ENCODE measurements at places on chromosomes 3 and 15.

GRCh38 chr3:41126472-41126871 is 72.8 kb upstream of the CTNNB1 start:
- no peak for DNase-seq

DNA sequence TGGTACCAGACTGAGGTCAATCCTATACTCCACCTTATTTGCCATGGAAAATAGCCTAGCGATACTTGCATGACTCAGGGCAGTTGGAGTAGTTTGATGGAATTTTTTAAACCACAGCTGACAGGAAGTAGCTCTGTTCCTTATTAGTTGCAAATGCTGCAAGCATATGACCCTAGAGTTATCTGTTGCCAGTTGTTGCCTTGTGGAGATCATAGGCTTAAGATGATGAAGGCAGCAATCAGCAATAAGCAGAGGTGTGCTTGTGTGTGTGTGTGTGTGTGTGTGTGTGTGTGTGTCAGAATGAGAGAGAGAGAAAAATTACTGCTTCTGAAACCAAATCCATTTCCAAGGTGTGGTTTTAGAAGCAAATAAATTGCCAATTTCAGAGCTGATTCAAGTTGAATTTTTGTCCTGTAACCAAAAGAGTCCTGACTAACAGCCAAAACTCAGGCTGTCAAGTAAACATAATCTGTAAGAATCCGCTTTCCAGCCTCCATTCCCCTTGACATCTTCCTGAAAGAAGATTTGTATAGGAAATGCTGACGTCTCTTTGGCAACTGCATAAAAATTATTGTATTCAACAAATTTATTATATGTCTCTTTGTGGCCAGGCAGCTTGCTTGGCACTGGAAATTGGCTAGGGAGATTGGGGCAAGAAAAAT is 141.2 kb downstream of the SERPINI1 start:
- peak; percentile 90 for DNase-seq

- DNase-seq: peak; percentile 91
These were observed 55.3 kb upstream of the CA12 start for GRCh38 chr15:63436872-63437375.

- DNase-seq: no peak
These were observed 105.7 kb downstream of the PPP2R3A start for GRCh38 chr3:136070953-136071949.

DNA sequence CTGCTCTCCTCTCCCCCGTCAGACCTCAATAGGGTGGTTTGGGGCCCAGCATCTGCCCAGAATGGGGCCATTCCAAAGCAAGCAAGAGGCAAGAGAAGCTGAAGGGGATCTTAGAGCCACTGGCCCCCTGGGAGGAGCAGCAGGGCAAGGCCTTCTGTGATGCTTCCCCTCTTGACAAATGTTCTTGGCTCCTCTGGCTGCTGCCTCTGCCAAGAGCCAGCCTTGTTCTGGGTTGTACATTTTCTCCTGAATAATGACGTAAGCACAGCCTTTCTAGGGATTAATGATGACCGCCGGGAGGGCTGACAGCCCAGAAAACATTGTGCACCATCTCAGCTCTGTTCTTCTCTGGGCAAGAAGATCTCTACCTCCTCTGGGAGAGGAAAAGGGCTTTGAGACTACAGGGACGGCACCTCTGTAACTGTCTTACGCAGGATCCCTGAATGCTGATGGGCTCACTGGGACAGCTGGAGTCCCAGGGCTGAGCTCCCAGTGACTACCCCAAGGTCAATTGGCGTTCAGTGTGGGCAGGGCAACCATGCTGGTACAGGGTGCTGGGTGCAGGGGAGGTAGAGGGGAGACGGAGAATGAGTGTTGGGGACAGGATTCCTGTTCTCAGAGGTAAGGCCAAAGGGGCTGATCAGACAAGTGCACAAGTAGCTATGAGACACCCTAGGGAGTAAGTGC is 253.3 kb downstream of the FAM43A start:
- DNase-seq: no peak

DNA sequence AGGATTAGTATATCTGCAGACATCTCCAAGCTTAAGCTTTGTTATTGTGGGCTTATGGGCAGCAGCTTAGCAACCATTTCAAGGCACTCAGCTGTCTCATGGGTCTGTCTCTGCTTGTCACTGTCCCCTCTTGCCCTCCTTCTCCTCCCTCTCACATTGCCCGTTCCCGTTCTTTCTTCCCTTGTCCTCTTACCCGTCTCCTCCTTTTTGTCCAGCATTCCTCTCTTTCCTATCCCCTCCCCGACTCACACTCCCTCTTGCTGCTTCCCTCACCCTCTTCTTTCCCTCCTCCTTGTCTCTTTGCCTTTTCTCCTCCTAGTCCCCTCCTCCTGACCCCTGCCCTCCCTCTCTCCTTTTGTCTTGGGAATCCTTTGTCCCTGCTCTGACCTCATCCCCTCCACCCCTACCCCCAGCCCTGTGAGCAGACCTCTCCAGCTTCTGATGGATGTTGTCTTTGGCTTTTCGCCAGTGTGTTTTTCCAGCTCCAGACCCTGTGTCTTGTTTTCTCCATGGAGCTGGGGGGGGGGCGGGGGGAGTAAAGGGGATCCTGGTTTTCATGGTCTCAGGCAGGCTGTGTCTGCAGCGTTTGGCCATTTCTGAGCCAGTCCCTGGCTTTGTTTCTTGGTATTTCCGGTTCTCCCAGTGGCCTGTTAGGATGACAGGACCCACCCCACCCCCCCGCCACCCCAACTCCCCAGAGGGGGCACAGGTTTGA is 47.9 kb upstream of the TRAK1 start:
- DNase-seq: peak; percentile 65

DNA sequence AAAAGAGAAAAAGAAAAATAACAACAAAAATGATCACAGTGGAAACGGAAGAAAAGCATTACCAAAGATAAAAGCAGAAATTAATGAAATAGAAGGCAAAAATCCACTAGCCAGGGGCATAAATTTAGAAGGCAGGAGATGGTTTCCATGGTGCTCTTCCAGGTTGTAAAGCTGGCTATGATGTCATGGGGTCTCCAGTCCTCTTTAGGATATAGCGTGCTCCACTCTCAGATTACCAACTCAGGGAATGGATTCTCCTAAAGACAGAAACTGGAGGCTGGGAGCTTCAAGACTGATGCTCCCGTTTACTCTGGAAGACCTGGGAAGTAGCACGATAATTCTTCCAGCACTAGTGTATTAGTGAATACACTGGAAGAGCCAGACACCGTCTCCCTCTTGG is 10.9 kb upstream of the ULK4 start:
- DNase-seq: no peak

- no peak for DNase-seq
These were observed 61.3 kb upstream of the PRR23E start for GRCh38 chr3:127131424-127132170.

- no peak for DNase-seq
These were observed 46.1 kb downstream of the NEK10 start for GRCh38 chr3:27323087-27323570.

GRCh38 chr3:123694366-123695087 is 109.7 kb upstream of the HACD2 start:
- peak; percentile 54 for DNase-seq

- no peak for DNase-seq
These were observed 374.6 kb upstream of the TBL1XR1 start for GRCh38 chr3:177571944-177572315.

DNA sequence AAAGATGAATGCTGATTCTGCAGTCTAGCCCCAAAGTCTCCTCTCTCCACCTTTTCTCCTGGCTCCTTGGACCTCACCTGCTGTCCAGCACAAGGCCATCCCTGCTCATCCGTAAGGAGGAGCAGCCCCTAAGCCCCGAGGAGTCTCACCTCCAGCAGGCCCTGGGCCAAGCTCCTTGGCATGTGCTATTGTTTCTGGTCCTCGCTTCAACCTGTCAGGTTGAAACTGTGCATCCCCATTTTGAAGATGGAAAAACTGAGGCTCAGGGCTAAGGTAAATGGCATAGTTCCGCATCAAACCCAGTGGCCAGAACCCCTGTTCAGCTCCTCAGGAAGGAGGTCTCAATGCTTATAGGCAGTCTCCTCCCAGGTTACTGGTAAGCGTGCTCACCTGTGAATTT is 26.1 kb downstream of the CHDH start:
- DNase-seq: no peak

DNA sequence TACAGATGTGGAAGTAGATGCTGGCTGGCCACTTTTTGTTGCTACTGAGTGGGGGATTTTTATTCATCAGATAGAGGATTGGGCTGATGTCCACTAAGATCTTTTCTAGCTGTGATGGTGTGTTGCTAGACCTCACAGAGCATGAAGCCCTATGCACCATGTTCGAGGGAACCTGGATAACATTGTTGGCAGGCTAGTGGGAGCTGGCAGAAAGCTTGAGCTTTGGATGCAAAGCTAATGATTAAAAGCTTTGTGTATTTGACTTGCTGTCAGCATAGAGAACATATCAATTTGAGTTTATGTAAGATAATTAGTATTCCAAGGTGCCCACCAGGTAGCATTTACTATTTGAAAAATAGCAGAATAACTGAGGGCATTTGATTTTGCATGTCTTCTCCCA is 59.1 kb downstream of the ST6GAL1 start:
- no peak for DNase-seq

DNA sequence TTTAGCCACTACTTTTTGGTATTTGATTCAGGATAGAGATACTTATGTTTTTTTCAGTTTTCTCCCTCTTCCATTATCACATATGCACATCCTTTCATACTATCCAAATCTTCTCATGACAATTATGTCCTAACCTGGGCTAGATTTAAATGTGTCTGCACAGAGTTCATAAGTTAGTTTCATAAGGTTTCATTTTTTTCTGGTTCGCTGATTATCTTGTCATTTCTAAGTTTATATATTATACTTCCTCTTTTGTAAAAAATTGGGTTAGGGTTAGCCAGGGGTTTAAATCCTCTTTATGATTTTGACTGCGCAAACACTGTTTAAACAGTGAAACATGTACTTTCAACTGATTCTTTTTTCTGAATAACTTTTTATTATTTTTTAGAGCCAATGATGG is 148.6 kb downstream of the SST start:
- no peak for DNase-seq

- DNase-seq: no peak
These were observed 80.2 kb downstream of the BOC start for GRCh38 chr3:113291572-113291971.

- no peak for DNase-seq
These were observed 37.7 kb downstream of the NCK1 start for GRCh38 chr3:136899622-136900158.

DNA sequence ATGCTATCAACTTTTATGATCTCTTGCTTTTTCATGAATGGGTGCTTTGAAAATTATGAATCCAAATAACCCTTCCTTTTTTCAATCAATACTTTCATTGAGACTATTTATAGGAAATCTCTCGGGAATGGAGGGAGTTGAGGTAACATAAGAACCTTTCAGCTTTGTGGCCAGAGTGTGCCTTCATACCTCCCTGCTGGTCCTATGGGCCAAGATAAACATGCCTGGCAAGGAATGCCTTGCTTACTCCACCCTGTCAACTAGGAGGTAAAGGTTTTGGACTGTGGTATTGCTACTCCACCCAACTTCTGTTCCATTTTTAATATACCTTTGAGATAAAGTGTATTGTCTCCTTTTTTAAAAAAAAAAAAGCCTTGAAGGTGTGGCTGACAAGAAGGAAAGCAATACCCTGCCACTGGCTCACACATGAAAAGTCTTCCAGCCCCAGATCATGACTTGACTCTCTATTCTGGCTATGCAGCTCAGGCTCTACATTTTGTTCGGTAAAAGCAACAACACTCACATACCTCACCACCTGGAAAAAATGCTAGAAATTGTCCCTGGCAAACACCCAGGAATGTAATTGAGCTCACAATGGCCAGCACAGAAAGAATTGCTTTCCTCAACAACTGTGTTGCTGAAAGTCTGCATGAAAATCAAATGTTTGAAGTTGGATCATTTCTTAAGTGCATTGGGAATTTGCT is 35.8 kb downstream of the COL8A1 start:
- peak; percentile 81 for DNase-seq

DNA sequence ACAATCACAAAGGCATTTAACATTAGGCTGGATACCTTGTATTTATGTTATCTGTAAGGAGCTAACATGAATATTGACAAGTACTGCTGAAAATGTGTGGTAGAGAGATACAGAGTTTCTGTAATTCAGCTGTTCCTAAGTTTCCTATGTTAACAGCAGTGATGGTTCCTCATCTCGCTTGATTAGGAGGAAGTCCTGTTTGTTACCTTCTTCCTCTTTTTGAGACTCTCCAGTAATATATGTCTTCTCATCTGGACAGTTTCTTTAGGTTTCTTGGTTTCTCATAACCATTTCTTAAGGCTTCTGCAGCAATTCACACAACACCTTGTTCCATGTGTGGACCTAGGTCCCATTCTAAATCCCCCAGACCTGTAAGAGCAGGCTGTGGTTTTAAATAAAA is 11.4 kb upstream of the PEX5L start:
- DNase-seq: no peak

DNA sequence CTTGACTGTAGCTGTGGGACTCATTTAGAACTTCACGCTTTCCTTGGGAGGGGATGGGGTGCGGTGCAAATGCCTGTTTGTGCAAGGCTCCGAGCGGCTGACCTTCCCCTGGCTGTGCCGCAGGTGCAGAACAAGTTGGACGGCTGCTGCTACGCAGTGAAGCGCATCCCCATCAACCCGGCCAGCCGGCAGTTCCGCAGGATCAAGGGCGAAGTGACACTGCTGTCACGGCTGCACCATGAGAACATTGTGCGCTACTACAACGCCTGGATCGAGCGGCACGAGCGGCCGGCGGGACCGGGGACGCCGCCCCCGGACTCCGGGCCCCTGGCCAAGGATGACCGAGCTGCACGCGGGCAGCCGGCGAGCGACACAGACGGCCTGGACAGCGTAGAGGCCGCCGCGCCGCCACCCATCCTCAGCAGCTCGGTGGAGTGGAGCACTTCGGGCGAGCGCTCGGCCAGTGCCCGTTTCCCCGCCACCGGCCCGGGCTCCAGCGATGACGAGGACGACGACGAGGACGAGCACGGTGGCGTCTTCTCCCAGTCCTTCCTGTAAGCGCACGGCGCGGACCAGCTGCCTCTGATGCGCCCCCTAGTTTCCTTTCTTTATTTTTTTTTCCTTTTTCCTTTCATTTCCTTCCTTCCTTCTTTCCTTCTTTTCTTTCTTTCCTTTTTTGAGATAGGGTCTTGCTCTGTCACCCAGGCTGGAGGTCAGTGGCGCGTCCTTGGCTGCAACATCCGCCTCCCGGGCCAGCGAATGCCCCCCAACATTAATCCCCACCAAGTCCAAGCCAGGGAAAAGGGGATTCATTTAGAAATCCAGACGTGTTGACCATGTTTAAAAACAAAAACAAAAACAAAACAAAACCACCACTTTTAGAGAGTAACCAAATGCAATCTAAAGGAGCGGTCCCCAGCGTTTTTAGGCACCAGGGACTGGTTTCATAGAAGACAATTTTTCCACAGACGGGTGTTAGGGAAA is 42.7 kb downstream of the EIF2AK4 start:
- DNase-seq: peak; percentile 57

- no peak for DNase-seq
These were observed 63.8 kb downstream of the SPSB4 start for GRCh38 chr3:141114816-141115460.

DNA sequence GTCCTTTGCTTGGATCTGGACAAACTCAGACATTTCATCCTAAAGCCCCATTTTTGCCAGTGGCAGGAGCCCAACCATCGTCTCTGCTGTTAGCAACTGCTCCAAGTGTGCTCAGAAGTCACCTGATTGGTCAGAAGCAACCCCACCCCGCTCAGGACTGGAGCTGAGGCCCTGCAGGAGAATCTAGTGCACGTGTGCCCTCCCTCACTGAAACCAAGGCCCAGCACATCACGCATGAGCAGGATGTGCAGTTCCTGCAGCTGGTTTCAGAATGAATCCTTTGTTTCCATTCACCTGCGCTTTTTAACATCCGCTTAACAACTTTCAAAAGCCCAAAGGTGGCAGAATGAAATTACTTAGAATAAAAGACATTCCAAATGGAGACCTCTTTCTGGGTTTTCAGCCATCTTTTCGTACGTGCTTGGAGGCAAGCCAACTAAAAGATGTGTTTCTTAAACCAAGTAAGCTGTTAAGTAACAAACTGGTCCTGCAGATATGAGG is 81.2 kb downstream of the SRGAP3 start:
- DNase-seq: no peak

Data from fibroblast of upper back skin (primary cell).